ENCODE measurements at places on chromosomes 4 and X. TPM values are rescaled to one million over a fixed set of nuclear protein-coding genes. Genes with fewer than 3 reads are reported as not detected.

The DAPP1 gene
- total RNA-seq, result 0.76 TPM

The ENPP6 gene
- not detected for total RNA-seq

The JADE3 gene
- total RNA-seq, result 14.3 TPM

The DMRTC1 gene
- total RNA-seq, result not detected

The SLC4A4 gene
- total RNA-seq, result 0.30 TPM

The AGTR2 gene
- total RNA-seq, result not detected

The NLGN4X gene
- total RNA-seq, result 0.05 TPM

The NWD2 gene
- total RNA-seq, result not detected

The PRR32 gene
- not detected for total RNA-seq

The EDA gene
- 5.2 TPM for total RNA-seq

The CLIC2 gene
- 0.89 TPM for total RNA-seq

The CLDN22 gene
- not detected for total RNA-seq

The MMRN1 gene
- 0.12 TPM for total RNA-seq

The CT83 gene
- total RNA-seq, result not detected

The HOPX gene
- 0.42 TPM for total RNA-seq

The NDST3 gene
- not detected for total RNA-seq

The MOSPD2 gene
- 8.9 TPM for total RNA-seq

The NEUROG2 gene
- 0.12 TPM for total RNA-seq

The LPAR4 gene
- not detected for total RNA-seq

The NCAPG gene
- 79.4 TPM for total RNA-seq

The USP17L25 gene
- total RNA-seq, result not detected

The AVPR2 gene
- total RNA-seq, result not detected

The IQSEC2 gene
- total RNA-seq, result 20.7 TPM

The GPRASP1 gene
- 1.1 TPM for total RNA-seq

The CLDN34 gene
- total RNA-seq, result not detected

The TREX2 gene
- 2.9 TPM for total RNA-seq

The PARM1 gene
- 11.7 TPM for total RNA-seq

The SPIN3 gene
- total RNA-seq, result 13.8 TPM

The TXK gene
- 1.7 TPM for total RNA-seq
